ENCODE measurements at places on chromosomes 7 and 10. TPM values are rescaled to one million over a fixed set of nuclear protein-coding genes. Genes with fewer than 3 reads are reported as not detected.
A peak's percentile ranks its signal among the peaks of the same experiment; 100 is the strongest.

DNA sequence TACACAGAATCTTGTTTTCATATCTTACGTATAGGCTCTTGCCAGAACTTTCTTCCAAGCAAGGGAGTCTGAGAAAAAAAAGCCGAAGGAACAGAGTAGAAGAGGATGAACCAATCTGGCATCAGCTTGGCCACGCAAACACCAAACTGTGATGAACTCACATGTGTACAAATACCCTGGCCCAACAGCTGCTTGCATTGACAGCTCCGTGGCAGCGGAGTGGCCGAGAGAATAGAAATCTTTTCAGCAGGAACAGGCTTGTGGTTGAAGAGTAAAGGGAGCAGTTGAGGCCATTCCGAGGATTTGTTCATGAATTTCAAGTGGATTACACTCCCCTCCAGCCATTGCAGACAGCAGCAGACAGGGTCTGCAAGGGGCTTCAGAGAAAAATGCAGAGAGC is 173.8 kb upstream of the PLXNA4 start:
- H3K4me1 ChIP-seq = no peaks in the 10 kb centered on the region
- H3K27me3 ChIP-seq = peaks cover 22% of the 10 kb centered on the region
- no peak overlapping the region for H3K4me3 ChIP-seq
- H3K36me3 ChIP-seq = peaks cover 5% of the 10 kb centered on the region
- no peak overlapping the region for H3K27ac ChIP-seq

GRCh38 chr7:131869169-131869844 is 312.9 kb upstream of the PODXL start:
- H3K27ac ChIP-seq = no peak overlapping the region
- no peak overlapping the region for H3K4me3 ChIP-seq
- H3K27me3 ChIP-seq = peaks cover 13% of the 10 kb centered on the region
- H3K36me3 ChIP-seq = no peaks in the 10 kb centered on the region
- DNase-seq = no peak

- no peaks in the 10 kb centered on the region for H3K27me3 ChIP-seq
- no peak for DNase-seq
- peaks cover 36% of the 10 kb centered on the region for H3K4me1 ChIP-seq
Measured at GRCh38 chr7:102840404-102840803, 72.4 kb upstream of the LRRC17 start.

- peaks cover 15% of the 10 kb centered on the region for H3K4me1 ChIP-seq
- no peak overlapping the region for H3K4me3 ChIP-seq
- no peaks in the 10 kb centered on the region for H3K27me3 ChIP-seq
- no peaks in the 10 kb centered on the region for H3K36me3 ChIP-seq
Measured at GRCh38 chr7:80232979-80233724, 98.5 kb downstream of the GNAI1 start.

DNA sequence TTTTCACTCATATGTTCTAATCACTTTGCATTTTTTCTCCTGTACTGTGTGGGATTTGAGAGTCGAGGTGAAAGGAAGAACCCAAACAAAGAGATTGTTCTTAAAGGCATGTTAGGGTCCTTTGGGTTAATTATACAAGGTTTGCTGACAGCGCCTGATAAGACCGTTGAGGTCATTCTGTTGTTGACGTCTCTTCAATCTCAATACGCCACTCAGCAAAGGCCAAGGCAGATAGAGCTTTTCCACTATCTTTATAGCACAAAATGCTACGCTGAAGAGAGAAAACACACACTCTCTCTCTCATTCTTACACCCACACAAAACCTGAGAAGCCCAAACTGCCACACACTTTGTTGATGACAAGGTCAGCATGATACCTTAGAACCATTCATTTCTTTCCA is 228.7 kb downstream of the CNTNAP2 start:
- H3K27me3 ChIP-seq = peaks cover 5% of the 10 kb centered on the region
- no peak overlapping the region for H3K4me3 ChIP-seq
- H3K36me3 ChIP-seq = no peaks in the 10 kb centered on the region
- no peaks in the 10 kb centered on the region for H3K4me1 ChIP-seq
- no peak for DNase-seq
- no peak overlapping the region for H3K27ac ChIP-seq

GRCh38 chr10:73900064-73900463 is 10.9 kb upstream of the PLAU start:
- H3K4me3 ChIP-seq = no peak overlapping the region
- no peaks in the 10 kb centered on the region for H3K36me3 ChIP-seq
- no peaks in the 10 kb centered on the region for H3K27me3 ChIP-seq
- DNase-seq = no peak

- no peak for DNase-seq
- peaks cover 96% of the 10 kb centered on the region for H3K4me1 ChIP-seq
- peak overlapping the region; percentile 60 for H3K4me3 ChIP-seq
- peaks cover 27% of the 10 kb centered on the region for H3K36me3 ChIP-seq
- H3K27ac ChIP-seq = peak overlapping the region; percentile 99
- H3K27me3 ChIP-seq = no peaks in the 10 kb centered on the region
Measured at GRCh38 chr7:134827436-134827835, 48.0 kb downstream of the CALD1 start.

DNA sequence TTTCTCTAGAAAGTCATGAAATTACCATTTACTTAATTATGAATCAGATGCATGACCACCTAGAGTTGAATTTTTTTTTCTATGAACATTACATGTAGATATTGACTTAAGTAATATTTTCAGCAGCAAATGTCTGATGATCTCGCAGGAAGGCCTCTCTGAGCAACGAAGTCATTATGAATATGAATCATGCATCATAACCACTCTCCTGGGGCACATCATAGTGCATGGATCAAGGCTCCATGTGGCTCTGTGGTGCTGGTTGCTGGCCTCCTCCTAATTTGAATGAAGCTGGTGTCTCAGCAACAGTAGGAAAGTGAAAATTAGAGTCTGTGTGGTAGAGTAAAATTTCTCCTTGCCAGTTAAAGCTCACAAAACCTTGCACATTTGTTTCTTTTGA is 121.4 kb upstream of the INHBA start:
- no peak for DNase-seq
- peaks cover 8% of the 10 kb centered on the region for H3K36me3 ChIP-seq
- H3K27me3 ChIP-seq = no peaks in the 10 kb centered on the region
- H3K4me3 ChIP-seq = no peak overlapping the region
- peaks cover 68% of the 10 kb centered on the region for H3K4me1 ChIP-seq

Gene SPDYE16
- total RNA-seq = not detected

Gene NSUN6
- total RNA-seq = 6.9 TPM

Gene DNAJC9
- 17.6 TPM for total RNA-seq

Gene DGKB
- total RNA-seq = 0.60 TPM

Gene COBL
- not detected for total RNA-seq

Data from chondrocyte (in vitro differentiated cells).